ENCODE measurements at places on chromosomes 1 and 21. TPM values are rescaled to one million over a fixed set of nuclear protein-coding genes. Genes with fewer than 3 reads are reported as not detected.

Gene CACHD1
- 14.1 TPM for total RNA-seq

- DNase-seq, result no peak
Measured at GRCh38 chr1:5506634-5507033, 485.6 kb downstream of the NPHP4 start.

Gene CD247
- 0.31 TPM for total RNA-seq

DNA sequence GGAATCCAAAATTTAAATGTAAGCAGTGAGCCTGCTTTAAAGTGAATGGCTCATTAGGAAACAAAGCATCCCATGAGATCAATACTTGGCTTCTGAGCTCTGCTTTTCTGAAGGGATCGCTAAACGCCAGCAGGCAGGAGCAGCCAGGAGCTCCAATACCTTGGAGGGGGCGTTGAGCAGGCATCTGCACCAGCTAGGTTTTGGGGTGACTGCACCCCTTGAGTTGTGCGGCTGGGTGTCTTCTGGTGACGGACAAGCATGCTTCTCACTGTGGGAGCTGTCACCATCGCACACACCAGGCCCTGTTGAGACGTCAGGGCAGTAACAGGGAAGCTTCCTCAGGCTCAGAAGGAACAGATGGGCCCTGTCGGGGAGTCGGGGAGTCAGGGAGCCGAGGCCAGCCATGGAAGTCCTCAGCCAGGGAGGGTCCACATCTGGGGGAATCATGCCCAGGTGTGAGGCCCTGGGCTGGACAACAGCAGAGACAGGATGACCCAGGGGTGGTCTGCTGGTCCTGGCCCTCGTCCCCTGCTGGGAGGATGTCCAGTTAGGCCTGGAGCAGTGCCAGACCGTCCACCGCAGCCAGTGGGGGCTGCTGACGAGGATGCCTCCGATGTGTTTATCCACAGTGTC, 57.9 kb upstream of the ADARB1 start:
- DNase-seq, result peak; percentile 70

- no peak for DNase-seq
Measured at GRCh38 chr21:44916965-44917364, 3.7 kb downstream of the ITGB2 start.

Gene GART
- 37.5 TPM for total RNA-seq

Gene G0S2
- 5.4 TPM for total RNA-seq

DNA sequence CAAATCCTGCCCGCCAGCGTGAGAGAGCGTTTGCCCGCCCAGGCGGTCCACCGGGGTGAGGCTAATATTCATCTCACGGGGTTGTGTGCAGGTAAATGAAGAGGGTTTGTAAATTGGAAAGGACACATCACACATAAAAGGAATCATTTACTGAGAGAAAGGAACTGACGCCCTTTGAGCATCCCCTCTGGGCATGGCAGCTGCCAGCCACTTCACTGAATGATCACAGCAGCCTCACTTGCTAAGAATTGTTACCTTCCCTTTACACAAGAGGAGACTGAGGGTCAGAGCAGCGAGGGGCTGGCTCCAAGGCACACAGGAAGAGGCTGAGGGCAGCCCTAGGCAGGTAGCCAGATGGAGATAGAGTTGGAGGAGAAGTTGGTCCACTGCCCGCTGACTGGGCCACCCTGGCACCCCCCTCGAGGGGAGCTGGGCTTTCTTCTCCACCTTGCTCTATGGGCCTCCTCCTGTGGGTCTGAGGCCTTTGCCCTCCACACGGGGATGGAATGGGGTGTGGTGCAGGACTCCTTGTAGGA, 96.0 kb downstream of the FOXD2 start:
- peak; percentile 20 for DNase-seq
